ENCODE measurements at places on chromosomes 4 and X.

- DNase-seq = no peak
Measured at GRCh38 chrX:129653971-129654651, 645 bp downstream of the APLN start.

DNA sequence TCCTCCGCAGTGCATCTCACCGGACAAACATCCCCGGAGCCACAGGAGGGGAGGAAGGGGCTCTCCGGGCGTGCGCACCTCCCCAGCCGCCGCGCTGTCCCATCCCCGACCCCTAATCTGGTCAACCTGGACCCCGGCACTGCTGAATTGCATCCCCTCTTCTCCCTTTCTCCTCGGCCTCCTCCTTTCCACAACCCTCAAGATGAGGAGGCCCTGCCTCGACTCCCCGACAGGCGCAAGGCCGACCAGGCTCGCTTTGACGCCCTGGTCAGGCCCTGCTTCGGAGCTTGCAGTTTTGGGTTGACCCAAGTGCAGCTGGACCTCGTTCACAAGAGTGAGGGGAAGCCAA is 2.3 kb downstream of the PDGFRA start:
- DNase-seq = no peak

DNA sequence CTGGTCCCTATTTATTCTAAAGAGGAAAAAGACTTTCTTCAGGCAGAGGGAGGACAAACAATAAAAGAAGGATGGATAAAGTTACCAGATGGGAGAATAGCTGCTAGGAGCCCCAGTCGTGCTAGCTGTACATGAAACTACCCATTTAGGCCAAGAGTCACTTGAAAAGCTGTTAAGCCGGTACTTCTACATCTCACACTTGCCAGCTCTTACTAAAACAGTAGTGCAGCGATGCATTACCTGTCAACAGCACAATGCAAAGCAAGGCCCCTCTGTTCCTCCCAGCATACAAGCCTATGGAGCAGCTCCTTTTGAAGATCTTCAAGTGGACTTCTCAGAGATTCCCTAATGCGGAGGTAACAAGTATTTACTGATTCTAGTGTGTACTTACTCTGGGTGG is 1138.8 kb downstream of the ARAP2 start:
- DNase-seq = no peak

DNA sequence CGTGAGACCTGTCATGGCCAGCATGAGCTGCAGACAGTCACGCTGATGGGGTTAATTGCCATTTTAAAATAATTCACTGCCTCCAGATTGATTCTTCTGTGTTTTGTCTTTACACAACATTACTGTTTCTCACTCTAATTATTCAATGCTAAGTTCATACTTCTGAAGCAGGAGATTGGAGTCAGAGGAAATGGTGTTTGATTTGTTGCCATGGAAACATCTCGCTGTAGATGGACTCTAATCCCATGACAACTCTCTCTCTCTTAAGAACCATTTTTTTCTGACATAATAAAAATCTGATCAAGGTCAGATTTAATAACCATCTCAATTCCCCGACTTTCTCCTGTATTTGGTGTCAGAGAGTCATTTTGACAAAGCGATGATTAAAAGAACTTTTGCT is 209.0 kb downstream of the IDS start:
- DNase-seq = no peak

DNA sequence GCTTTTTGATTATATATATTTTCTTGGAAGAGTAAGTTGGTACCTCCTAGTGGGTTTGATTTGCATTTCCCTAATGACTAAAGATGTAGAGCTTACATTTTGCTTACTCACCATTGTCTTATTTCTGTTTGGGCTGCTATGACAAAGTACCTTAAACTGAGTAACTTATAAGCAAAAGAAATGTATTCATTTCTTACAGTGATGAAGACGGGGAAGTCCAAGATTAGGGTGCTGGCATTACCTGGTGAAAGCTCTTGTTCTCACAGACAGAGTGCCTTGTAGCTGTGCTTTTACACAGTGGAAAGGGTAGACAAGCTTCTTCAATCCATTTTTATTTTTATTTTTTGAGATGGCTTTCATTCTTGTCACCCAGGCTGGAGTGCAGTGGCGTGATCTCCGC is 229.2 kb upstream of the AGA start:
- no peak for DNase-seq

DNA sequence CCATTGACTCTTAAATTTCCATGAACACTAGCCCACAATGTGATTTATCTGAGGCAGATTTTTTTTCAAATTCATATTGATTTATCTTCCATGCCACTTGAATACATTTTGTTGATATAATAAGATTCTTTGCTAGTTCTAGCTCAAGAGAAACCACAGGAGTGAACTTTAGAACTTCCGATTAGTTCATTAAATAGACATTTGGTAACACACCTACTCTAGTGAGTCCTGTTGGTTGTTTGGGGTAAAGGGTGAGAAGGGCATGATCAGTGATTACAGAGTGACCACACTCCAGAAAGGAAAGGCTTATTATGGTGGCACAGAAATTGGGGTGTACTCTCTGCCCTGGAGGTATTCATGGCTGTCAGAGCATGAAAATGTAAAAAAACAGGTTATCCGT is 120.4 kb downstream of the CDKL5 start:
- no peak for DNase-seq

GRCh38 chr4:31139767-31140166 is 419.6 kb downstream of the PCDH7 start:
- no peak for DNase-seq

GRCh38 chrX:132094164-132094563 is 33.7 kb downstream of the FRMD7 start:
- DNase-seq = peak; percentile 41

DNA sequence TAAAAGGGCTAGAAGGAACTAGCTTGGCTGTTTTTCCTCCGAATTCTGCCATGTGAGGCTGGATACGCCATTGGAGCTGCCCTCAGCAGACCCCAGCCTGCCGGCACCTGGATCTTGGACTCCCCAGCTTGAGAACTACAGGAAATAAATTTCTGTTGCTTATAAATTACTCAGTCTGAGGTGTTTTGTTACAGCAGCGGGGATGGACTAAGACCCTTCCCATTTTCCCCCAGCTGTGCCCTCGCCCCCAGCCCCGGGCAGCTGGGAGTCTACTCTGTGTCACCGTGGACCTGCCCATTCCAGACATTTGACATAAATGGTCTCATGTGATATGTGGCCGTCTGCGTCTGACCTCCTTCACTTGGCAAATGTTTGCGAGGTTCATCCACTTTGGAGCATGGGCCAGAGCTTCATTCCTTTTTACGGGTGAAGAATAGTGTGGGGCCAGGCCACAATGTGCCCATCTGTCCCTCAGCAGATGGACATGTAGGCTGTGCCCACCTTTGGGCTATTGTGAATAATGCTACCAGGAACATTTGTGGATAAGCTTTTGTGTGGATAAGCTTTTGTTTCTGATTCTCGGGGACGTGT is 30.7 kb upstream of the SPON2 start:
- DNase-seq = no peak

GRCh38 chr4:55965585-55965984 is 16.8 kb downstream of the CEP135 start:
- no peak for DNase-seq

- no peak for DNase-seq
Measured at GRCh38 chr4:7233006-7233580, 40.8 kb downstream of the SORCS2 start.

GRCh38 chrX:118773782-118774181 is 46.4 kb downstream of the IL13RA1 start:
- DNase-seq = no peak

DNA sequence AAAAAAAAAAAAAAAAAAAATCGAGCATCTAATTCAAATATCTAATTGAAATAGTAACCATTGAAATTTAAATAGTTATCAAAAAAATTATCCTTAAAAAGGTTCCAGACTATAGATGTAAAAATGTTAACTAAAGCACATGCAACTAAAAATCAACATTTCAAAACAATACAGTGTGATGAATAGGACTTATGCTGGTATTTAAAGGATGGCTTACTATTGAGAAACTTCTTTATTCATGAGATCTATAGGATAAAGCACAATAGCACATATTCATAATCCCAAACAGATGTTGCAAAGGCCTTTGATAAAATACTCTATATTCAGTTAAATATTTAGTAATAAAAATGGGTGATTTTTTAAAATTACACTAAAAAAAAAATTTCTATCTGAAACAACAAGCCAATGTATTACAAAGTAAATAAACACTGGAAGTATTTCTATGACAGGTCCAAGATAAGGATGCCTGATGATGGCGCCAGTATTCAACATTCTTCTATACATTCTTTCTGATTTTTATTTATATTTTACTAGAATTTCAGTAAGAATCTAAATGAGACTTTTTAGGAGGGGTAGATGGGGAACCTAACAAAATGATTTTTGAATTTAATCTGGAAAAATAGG is 26.3 kb downstream of the DCLK2 start:
- no peak for DNase-seq

- peak; percentile 50 for DNase-seq
Measured at GRCh38 chr4:154399259-154399974, 92.2 kb downstream of the DCHS2 start.

- DNase-seq = no peak
Measured at GRCh38 chrX:47645530-47645929, 4.8 kb downstream of the ELK1 start.

- DNase-seq = no peak
Measured at GRCh38 chr4:166049036-166049435, 176.0 kb downstream of the TLL1 start.

DNA sequence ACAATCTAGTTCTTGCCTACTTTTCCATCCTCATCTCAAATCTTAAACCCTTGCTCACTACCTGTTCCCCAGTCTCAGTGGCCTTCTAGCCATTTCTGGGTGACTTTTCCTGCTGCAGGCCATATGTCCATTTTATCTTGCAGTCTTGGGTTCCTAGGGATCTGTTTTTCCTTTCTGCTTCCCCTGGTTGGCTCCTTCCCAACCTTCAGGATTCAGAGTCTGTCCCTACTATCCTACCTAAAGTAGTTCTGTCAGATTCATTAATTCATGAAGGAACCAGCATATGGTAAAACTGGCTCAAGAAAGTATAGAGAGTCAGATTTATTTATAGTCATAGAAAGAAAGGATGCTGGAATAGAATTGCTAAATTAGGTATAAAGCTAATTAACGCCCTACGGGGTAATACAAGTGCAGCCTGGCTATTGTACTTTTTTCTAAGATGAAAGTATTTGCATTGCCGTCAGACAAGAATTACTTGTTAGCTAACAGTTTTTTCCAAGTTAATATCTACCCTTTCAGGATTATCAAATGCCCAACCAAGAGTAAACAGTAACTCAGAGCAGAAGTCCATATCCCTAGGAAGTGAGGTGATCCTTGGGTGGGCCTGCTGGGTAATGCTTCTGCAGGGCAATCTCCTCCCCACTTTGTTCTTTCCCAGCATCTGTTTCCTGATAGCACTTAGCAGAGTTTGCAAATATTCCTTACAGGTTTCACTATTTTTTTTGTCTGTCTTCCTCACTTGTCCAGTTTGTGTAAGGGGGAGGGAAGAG is 63.6 kb downstream of the REPS2 start:
- no peak for DNase-seq

DNA sequence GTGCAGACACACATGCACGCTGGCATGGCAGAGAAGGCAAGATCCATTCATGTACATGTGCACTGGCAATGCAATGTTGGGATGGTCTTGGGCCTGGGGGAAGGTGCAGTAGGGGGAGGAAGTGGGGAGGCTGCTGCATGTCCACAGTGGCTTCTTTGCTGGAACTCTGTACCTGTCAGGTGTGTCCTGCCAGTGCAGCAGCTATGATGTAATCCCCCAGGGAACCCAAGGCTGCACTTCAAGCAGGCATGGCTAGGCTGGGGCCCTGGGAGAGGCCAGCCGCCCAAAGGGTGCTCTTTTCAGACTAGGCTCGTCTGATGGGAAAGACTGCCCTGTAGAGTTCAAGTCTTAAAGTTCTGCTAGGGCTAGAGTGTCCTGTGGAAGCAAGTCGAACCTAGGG is 1304.0 kb downstream of the FAM133A start:
- DNase-seq = no peak

DNA sequence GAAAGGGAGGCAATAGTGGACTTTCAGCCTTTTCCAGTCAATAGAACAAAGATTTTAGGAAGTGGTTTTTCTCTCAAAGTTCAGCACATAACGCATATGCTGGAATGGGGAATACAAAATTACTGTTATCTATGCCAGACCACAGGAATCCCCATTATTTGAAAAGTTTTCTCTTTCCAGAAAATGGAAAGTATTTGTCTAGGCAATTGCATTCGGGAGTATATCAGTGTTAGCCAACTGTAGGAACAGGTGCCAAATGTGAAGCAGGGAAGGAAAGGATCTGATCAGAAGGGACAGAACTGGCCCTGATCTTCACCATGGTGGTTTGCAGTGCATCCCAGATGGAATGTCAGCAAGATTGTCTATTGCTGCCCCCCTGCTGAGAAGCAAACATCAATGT is 213.6 kb downstream of the CPE start:
- peak; percentile 35 for DNase-seq

GRCh38 chr4:40414673-40415072 is 79.5 kb downstream of the CHRNA9 start:
- DNase-seq = no peak

DNA sequence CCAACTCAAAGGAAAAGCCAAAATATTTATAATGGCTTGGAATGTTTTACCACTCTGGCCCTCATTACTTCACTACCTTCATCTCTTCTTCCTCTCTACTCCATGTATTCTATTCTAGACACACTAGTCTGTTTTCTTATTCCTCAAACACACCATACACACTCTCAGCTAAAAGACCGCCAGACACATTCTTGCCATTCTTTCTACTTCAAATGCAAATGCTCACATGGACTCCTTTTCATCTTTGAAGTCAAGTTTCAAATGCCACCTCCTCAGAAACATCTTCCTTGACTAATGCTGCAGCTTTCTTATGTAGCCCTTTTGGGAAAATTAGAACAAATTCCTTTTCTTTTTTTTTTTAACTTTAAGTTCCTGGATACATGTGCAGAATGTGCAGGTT is 412.9 kb upstream of the FMR1 start:
- no peak for DNase-seq

GRCh38 chrX:153395613-153396319 is 5.4 kb downstream of the PNMA6E start:
- DNase-seq = no peak

DNA sequence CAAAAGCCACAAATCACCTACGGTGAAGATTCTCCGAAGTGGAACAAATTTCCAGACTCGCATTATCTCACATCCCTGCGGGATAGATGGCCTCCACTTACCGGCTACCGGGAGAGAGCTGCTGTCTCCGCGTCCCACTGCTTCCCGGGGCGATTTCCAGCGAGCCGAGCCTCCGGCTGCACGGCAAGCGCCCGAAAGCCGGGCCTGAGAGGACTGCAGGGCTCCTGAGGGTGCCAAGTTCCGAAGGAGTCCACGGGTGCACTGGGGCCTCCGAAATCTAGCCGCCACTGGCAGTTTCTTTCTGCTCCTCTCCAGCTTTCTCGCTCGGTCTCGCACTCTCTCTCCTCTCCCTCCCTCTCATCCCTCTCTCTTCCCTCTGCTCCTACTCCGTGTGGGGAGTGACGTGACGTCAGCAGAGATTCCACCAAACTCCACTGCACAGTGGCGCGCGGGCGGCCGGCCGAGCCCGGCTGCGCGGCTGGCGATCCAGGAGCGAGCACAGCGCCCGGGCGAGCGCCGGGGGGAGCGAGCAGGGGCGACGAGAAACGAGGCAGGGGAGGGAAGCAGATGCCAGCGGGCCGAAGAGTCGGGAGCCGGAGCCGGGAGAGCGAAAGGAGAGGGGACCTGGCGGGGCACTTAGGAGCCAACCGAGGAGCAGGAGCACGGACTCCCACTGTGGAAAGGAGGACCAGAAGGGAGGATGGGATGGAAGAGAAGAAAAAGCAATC is 14.0 kb upstream of the PITX2 start:
- peak; percentile 91 for DNase-seq

- peak; percentile 71 for DNase-seq
Measured at GRCh38 chrX:153947009-153947769, 2.7 kb upstream of the RENBP start.

GRCh38 chr4:80005863-80006262 is 67.2 kb downstream of the ANTXR2 start:
- DNase-seq = peak; percentile 41
